ENCODE measurements at places on chromosomes 7 and 10.

DNA sequence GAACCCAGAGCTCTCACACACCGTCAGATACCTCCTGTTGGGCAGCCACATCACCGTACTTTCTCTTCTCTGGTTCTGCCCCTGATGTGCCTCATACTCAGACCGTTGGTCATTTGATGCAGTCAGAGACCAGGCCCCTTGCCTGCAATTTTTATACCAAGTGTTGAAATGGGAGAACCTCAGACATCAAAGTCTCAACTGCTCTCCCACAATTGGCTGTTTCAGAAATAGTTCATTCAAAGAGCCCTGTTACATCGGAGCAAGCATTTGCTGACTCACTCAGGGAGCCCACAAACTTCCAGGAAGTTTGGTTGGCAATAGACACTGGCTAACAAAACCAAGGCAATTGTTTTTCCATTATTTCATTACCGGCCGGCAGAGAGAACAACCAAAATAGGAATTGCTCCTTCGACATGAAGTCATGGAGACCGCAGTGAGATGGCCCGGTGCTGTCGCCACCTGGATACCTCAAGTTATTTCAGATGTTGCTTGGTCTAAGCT, 33.5 kb upstream of the ADAM12 start:
- no peak for DNase-seq

- DNase-seq: peak; percentile 96
Observed at GRCh38 chr7:2698581-2699288, 10.7 kb downstream of the AMZ1 start.

- no peak for DNase-seq
Observed at GRCh38 chr7:112137141-112138101, 68.8 kb downstream of the DOCK4 start.

GRCh38 chr10:88066876-88067275, 203.5 kb downstream of the PTEN start:
- DNase-seq: no peak

GRCh38 chr10:72421885-72422540, 67.3 kb upstream of the DNAJB12 start:
- no peak for DNase-seq

- no peak for DNase-seq
Observed at GRCh38 chr10:110241407-110241806, 34.0 kb downstream of the MXI1 start.

GRCh38 chr7:80110376-80110775, 24.3 kb upstream of the GNAI1 start:
- no peak for DNase-seq

DNA sequence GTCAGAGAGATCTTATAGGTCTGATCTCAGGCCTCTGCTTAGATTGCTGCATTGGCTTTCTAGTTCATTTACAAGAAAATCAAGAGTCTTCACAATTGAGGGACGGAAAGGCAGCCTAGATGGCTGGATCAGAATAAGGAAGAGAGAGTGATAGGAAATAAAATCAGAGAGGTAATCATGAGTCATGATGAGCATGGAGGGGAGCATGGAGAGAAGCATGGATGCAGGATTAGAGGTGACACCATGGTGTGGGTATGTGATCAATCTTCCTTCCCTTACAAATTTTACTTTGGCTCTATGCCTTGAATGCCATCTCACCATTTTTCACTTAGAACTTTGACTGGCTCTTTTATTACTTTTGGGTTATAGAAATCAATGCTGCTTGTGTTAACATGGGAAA, 1.4 kb downstream of the BCCIP start:
- DNase-seq: no peak

DNA sequence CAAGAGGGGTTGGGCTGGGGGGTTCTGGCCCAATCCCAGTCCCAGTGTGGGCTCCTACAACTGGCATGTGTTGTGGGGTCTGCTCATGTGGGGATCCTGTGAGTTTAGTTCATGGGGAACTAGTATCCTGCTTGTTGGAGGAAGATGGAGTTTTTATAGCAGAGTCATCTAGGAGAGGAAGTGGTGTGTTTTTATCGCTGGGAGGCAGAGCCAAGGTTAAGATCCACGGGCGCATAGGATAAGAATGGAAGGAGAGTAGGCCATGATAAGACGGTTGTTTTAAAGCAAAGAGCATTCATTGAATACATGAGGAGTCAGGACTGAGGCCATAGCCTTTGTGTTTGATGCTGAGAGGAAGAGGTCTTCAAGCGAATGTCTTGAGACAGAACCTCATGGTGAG, 211.6 kb upstream of the COBL start:
- no peak for DNase-seq

DNA sequence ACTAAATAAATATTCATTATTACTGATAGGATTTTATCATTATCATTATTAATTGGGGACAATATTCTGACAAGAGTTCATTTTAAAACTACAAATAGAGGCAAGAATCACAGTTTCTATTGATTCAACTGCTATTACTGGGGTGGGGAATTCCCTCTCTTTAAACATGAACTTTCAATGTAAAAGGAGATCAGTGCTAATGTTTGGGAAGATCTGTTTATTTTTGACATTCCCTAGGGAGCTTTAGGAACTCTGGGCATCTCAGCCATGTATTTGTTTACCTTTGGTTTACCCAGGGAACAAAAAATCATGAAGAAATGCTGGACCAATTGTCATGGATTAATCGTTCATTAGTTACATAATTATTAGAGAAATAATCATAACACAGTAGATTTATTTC, 443.2 kb upstream of the AKR1E2 start:
- no peak for DNase-seq

DNA sequence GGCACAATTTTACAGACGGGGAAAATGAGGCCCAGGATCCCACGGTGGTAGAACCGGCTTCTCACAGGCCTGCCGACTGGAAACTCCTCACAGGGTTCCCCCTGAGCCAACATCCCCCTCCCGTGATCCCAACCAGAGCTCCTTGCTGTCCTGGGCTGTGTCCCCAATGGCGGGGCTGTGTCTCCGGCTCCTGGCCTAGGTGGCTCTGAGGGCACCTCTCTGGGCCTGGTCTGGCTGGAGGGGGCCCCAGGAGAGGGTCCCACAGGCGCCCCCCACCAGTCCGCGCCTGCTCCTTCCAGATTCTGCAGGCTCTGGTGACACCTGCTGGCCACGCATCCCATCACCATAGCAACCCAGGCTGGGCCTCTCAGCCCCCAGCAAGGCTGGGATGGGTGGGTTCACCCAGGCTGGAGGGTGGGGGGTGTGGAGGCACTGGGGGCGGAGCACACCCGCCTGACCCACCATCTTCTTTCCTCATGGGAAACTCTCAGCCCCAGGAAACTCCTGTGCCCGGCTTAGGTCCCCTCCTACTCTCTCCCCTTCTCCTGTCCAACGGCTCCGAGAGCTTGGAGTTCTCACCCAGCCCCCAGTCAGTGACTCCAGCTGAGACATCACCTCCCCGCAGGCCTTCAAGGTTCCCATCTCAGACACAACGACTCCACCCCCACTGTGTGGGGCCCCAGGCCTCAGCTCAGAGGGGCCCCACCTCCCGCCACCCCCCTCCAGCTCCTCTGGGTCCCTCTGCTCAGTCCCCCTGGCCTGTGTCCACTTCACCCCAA, 27.1 kb upstream of the TNRC18 start:
- peak; percentile 52 for DNase-seq

DNA sequence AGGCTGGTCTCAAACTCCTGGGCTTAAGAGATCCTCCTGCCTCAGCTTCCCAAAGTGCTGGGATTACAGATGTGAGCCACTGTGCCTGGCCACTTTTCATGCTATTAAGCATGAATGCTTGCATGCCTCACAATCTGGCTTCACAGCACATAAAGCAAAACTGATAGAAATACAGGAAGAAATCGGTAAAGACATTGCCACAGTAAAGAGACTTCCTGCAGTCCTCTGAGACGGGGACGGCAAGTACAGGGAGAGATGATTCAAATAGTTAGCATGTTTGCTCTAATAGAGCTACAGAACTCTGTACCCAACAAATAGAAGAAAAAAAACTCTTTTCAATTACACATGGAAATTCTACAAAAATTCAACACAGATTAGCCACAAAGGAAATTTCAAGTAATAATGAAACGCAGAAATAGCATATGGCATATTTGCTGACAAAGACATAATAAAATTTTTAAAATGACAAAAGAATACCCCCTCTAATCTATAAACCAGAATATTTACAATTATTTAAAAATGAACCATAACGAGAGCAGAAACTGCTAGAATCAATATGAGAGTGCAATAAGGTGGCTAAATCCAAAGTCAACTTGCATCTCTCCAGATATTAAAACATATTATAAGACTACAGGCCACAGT, 32.3 kb downstream of the CARD11 start:
- no peak for DNase-seq

- DNase-seq: no peak
Observed at GRCh38 chr10:3832022-3832786, 47.2 kb upstream of the KLF6 start.

GRCh38 chr10:5284311-5285057, 80.3 kb upstream of the UCN3 start:
- peak; percentile 52 for DNase-seq

DNA sequence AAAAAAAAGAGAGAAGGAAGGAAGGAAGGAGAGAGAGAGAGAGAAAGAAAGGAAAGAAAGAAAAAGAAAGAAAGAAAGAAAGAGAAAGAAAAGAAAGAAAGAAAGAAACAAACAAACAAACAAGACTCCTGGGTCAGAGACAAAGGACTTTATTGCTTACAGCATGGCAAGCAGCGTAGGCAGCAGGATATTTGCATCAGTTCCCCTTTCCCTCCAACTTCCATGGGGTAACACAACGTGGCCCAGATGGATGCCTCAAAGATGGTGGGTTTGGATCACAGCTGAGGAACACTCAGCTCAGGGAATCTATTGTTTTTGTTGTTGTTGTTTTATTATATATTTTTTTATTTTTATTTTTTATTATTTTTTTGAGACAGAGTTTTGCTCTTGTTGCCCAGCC, 128.5 kb upstream of the VKORC1L1 start:
- DNase-seq: no peak

DNA sequence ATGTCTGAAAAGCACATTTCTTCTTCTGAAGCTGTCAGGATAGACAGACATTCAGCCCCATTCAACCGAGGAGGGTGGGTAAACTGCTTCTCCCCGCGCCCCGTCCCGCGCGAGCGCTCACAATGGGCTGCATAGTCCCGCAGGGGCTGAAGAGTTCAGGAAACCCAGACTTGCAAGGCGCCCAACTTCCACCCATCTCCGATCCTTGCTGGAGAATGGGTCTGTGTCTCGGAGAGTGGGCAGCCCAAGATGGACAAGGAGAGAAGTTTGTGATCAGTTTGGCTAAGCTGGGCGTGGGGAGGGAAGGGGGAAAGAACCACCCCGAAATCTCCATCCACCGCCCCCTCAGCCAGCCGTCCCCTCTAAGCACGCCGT, 686 bp downstream of the AASS start:
- DNase-seq: no peak

DNA sequence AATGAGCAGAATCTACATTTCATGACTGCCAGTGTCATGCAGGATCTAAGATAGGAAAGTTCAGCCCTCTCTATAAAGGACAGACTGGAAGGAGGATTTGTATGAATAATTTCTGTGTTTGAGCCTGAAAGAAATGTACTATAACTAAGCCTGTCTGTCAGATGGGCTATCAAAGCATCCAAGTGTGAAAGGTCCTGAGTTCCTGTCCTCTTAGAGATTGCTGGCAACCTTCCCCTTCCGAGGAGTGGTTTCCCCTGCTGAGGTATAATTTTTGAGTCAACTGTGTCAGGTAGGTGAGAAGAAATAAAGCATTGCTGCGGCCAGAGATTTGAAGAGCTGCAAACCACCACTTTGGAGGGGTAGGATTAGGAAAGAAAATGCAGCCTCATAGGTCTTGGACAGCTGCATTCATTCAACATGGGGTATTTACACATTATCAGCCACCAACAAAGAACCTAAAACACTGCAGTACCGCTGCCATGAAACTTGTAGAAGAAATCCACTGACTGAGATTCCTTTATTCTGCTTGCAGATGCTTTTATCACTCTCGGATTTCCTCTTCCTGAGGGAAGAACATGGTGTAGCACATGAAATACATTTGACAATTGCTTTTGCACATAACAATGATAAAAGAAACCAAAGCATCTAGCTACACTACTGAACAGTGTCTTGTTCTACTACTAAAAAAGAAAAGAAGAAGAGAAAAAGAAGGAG, 189.1 kb downstream of the DGKI start:
- no peak for DNase-seq

DNA sequence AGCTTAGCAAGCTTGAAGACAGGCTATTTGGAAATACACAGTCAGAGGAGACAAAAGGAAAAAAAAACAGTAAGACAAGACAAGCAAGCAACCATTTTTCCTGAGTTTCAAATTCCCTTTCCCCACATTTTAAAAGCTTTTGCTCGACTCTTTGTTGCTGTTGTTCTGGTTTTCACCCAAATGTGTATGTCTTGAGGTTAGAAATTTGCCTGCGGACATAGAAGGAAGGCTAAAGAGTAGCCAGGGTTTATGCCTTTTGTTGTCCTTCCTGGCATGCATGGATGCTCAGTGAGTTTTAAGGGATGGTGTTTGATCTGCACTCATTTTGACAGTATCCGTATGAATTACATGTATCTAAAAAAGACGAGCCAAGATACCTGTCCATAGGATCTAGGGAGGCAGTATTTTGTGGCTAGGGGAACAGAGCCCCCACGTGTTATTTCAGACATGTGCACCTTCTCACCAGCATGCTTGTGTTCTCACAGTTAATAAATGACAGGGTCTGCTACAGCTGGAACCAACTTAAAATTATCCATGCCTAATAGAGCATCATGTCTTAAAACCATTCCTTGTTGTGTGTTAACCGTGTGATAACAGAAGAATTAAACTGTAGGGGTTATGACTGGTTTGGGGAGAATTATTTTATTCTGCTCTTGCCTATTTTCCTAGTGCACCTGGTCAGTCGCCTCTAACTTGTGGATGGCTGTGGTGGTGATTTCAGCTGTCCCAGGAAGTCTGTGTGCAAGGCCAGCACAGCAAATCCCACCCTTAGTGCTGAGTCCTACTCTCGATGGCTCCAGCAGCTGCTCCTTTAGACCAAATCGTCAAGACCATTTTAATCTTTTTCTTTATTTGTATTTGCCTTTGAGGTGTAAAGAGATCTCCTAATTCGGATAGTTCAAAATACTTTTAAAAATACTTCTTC, 9.1 kb downstream of the WIPF3 start:
- no peak for DNase-seq

GRCh38 chr7:105802604-105803428, 73.6 kb downstream of the ATXN7L1 start:
- no peak for DNase-seq

- DNase-seq: no peak
Observed at GRCh38 chr7:101114492-101114891, 12.4 kb upstream of the SERPINE1 start.

All from activated CD8-positive, alpha-beta memory T cell treated with anti-CD3 and anti-CD28 coated beads, Interleukin-2, amount 10 ng/mL, durations not matched to agents 7 days and 5 days (primary cell).